ENCODE measurements at places on chromosomes 7 and 10. TPM values are rescaled to one million over a fixed set of nuclear protein-coding genes. Genes with fewer than 3 reads are reported as not detected.

GRCh38 chr7:100367676-100368613, 5.3 kb upstream of the PILRA start:
- no peaks in the 10 kb centered on the region for H3K4me1 ChIP-seq
- no peak overlapping the region for H3K4me3 ChIP-seq
- H3K36me3 ChIP-seq, result no peaks in the 10 kb centered on the region

DNA sequence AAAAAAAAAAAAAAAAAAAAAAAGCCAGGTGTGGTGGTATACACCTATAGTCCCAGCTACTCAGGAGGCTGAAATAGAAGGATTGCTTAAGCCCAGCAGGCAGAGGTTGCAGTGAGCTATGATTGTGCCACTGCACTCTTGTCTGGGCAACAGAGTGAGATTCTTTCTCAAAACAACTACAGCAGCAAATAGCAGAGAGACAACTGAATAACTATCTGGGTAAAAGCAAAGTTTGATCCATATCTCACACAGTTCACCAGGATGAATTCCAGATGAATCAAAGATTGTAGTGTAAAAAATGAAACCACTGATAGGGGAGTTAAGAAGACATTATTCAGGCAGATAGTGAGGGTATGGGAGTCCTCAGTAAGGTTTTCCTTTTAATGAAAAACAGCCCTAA, 11.4 kb upstream of the NUB1 start:
- H3K4me1 ChIP-seq, result no peaks in the 10 kb centered on the region
- no peak for DNase-seq
- no peak overlapping the region for H3K4me3 ChIP-seq

DNA sequence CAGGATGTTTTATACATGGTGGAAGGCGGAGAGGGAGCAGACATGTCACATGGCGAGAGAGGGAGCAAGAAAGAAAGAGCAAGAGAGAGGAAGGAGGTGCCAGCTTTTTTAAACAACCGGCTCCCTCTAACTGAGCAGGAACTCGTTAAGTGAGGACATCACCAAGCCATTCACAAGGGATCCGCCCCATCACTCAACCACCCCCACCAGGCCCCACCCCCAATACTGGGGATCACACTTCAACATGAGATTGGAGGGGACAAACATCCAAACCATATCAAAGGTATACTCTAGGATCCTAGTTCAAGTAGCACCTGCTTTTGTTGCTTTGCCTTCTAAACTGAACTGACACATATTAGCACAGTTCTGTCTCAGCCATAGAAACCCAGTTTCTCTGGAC, 141.9 kb upstream of the KLF14 start:
- peaks cover 17% of the 10 kb centered on the region for H3K36me3 ChIP-seq
- no peak overlapping the region for H3K4me3 ChIP-seq
- peaks cover 20% of the 10 kb centered on the region for H3K4me1 ChIP-seq
- no peak overlapping the region for H3K27ac ChIP-seq
- no peaks in the 10 kb centered on the region for H3K27me3 ChIP-seq
- DNase-seq, result no peak

DNA sequence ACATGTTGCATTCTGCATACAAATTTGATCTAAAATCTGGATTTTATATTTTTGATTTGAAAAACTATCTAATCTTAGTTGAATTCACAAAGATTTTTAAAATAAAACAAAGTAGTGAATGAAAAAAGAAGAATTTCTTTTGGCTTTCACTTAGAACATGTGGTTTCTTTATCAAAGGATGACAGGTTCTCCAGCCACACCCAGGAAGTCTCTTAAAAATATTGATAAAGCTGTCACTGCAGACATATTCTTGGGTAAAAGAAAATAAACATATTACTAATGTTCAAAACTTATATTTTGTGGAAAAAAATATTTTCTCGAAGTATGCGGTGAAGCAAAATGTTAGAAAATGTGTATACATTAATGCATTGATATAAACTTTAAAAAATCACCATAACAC, 44.3 kb downstream of the ARL4A start:
- DNase-seq, result no peak
- H3K27ac ChIP-seq, result no peak overlapping the region
- no peaks in the 10 kb centered on the region for H3K27me3 ChIP-seq
- H3K4me1 ChIP-seq, result no peaks in the 10 kb centered on the region

GRCh38 chr10:46296641-46297141, 9.9 kb downstream of the ANTXRL start:
- H3K36me3 ChIP-seq, result no peaks in the 10 kb centered on the region
- DNase-seq, result peak; percentile 5
- H3K27me3 ChIP-seq, result no peaks in the 10 kb centered on the region
- no peak overlapping the region for H3K4me3 ChIP-seq

DNA sequence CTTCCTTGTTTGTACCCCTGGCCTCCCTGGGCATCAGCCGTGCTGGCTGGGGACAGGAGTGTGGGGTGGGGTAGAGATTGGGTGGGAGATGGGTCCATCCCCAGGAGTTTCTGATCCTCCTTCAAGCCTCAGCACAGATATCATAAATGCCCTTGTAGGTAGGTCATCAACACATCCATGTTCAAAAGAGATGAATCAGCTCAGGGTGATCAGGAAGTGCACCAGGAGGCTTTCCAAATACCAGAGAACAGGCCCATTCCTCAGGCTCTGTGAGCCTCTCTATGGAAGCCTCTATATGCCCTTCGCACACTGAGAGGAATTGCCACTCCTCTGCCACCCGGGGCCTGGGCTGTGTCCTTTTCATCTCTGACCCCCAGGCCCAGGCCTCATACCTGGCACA, 31.9 kb upstream of the ADCYAP1R1 start:
- no peak overlapping the region for H3K4me3 ChIP-seq
- no peaks in the 10 kb centered on the region for H3K36me3 ChIP-seq
- no peaks in the 10 kb centered on the region for H3K27me3 ChIP-seq
- H3K27ac ChIP-seq, result no peak overlapping the region
- DNase-seq, result no peak

GRCh38 chr7:80372415-80372814, 139.4 kb downstream of the GNAT3 start:
- no peaks in the 10 kb centered on the region for H3K4me1 ChIP-seq
- no peaks in the 10 kb centered on the region for H3K36me3 ChIP-seq
- DNase-seq, result no peak
- no peak overlapping the region for H3K27ac ChIP-seq
- H3K27me3 ChIP-seq, result no peaks in the 10 kb centered on the region

- no peaks in the 10 kb centered on the region for H3K4me1 ChIP-seq
- H3K27me3 ChIP-seq, result no peaks in the 10 kb centered on the region
- no peak for DNase-seq
- H3K36me3 ChIP-seq, result no peaks in the 10 kb centered on the region
- no peak overlapping the region for H3K4me3 ChIP-seq
- H3K27ac ChIP-seq, result no peak overlapping the region
These were observed 508.0 kb upstream of the MGMT start for GRCh38 chr10:128958834-128959690.

DNA sequence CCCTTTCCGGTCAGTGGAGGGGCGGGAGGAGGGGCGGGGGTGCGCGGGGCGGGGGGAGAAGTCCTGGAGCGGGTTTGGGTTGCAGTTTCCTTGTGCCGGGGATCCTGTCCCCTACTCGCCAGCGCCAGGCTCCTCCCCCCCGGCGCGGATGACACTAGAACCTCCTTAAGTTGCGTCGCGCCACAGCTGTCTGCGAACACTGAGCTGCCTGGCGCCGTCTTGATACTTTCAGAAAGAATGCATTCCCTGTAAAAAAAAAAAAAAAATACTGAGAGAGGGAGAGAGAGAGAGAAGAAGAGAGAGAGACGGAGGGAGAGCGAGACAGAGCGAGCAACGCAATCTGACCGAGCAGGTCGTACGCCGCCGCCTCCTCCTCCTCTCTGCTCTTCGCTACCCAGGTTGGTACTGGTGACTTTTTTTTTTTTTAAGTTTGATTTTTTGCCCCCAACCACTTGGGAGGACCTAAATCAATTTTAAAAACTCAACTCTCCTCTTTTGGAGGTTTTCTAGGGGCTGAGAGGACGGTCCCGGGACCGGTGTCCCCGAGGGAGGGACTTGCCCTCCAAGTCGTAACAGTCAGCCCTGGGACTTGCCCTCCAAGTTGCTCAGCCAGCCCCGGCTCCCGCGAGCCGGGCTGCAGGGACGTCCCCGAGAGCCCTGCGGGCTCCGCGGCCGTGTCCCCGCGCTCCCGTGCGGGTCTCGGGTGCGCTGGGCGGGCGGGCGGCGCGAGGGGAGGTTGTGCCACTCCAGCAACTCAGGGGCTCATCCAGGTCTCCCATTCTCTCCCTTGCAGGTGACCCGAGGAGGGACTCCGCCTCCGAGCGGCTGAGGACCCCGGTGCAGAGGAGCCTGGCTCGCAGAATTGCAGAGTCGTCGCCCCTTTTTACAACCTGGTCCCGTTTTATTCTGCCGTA, at the start of gene GATA3:
Gene GATA3, plus strand, starts transcription at position 195 of the 914 bp plus-strand sequence. CDS start 968 bp downstream, outside the sequence.
- no peaks in the 10 kb centered on the region for H3K36me3 ChIP-seq
- peak; percentile 57 for DNase-seq
- peaks cover 100% of the 10 kb centered on the region for H3K27me3 ChIP-seq
- H3K27ac ChIP-seq, result peak within 1 kb of the TSS; percentile 41

DNA sequence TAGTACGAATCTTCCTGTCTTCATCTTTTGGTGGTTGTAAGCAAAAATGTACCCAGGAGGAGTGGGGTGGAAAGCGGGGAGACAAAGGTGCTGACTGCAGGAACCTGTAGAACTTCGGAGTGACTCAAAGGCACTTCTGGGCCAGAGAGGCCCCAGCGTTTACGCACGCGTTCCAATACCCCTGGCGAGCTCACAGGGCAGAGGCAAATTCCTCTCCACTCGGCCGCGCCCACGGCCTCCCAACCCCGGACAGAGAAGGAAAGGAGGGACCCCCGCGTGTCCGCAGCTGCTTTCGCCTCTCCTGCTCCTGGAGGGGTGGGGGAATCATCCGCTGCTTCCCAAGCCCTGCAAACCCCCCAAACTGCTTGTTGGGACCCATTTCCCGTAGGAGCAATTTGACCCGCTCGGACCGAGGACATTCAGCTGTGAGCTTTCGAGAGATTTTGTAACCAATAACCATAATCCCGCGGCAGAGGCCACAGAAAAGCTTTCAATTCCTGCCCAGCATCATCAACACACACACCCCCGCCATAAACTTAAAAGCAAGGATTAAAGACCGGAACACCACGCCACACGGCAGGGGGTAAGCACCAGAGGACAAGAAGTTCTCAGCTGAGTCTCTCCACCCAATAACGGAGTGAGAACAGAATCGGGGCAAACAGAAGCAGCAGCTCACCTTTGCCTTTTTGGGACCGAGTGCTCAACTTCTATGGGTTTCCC, 2.3 kb downstream of the IGF2BP3 start:
- peak; percentile 8 for DNase-seq
- peaks cover 100% of the 10 kb centered on the region for H3K27me3 ChIP-seq
- peaks cover 43% of the 10 kb centered on the region for H3K4me1 ChIP-seq
- H3K4me3 ChIP-seq, result peak overlapping the region; percentile 44

DNA sequence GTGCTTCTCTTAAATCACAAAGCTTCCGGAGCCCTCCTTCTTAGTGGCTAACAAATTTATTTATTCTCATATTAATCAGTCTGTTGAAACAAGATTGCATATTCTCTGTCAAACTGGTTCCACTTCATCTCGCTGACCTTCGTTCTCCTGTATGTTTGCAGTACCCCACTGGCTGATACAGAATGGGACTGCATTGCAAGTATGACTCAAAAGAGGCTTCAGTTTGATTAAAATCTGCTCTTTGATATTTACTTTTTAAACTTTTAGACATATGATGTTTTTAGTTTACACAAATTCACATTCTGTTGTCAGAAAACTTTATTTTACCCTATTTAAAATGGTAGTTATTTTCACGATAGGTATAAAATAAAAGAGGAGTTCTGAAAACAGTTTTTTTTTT, 14.3 kb upstream of the ARHGAP12 start:
- H3K27me3 ChIP-seq, result no peaks in the 10 kb centered on the region
- H3K36me3 ChIP-seq, result no peaks in the 10 kb centered on the region
- H3K4me1 ChIP-seq, result peaks cover 8% of the 10 kb centered on the region
- DNase-seq, result no peak
- H3K27ac ChIP-seq, result no peak overlapping the region
- no peak overlapping the region for H3K4me3 ChIP-seq

DNA sequence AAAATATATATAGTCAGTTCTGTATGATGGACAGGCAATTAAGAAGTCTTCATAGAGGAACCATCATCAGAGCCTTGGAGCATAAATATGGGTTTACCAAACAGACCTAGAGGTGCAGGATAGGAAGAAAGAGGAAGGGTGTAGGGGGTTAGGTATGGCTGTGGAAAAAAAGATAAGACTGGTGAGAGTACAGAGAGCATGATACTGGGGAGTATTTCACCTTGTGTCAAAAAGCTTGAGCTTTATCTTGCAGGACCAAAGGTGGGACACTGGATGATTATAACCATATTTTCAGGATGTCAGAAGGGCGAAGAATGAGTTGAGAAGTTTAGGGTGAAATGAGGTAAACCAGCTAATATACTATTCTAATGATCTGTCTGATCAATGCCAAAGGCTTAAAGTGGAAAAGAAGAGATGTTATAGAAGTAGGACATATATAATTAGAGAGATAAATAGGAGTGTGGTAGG, 54.6 kb downstream of the MRPL32 start:
- H3K4me1 ChIP-seq, result no peaks in the 10 kb centered on the region
- H3K27me3 ChIP-seq, result no peaks in the 10 kb centered on the region
- H3K36me3 ChIP-seq, result no peaks in the 10 kb centered on the region
- H3K27ac ChIP-seq, result no peak overlapping the region

DNA sequence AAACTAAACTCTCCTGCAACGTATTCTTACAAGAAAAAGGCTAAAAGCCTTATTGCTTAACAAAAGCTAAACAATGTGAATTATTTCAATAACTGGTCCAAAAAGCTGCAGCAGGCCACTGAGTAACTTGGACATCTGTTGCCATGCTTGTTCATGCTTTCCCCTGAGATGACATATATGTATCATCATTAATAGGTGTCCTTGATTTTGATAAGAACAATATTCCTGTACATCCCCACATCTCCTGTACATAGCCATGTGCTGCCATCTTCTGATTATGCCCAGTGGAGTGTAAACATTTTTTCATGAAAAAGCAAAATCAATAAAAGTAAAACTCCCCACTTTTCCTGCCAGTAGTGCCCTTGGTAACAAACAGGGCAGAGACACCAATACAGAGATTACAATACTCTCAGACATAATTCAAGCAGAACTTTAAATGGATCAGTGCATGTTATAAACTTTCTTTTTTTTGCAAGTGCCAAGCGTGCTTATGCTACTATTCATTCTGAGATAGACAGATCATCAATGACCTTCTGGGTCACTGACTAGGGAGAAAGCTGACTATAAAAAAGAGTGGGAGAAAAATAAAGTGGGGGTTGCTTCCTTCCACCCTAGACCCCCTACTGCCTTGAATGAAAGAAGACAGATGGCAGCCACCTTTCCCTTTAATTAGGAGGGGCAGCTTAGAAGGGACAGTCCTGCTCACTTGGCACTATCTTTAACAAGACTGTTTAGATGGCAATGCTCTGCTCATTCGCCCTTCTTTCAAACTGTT, 205.5 kb upstream of the KLF14 start:
- H3K4me3 ChIP-seq, result no peak overlapping the region
- H3K27ac ChIP-seq, result peak overlapping the region; percentile 56
- H3K4me1 ChIP-seq, result peaks cover 17% of the 10 kb centered on the region
- DNase-seq, result no peak

GRCh38 chr7:85343484-85343883, 156.6 kb upstream of the SEMA3D start:
- no peak overlapping the region for H3K27ac ChIP-seq
- H3K4me3 ChIP-seq, result no peak overlapping the region
- H3K4me1 ChIP-seq, result no peaks in the 10 kb centered on the region
- no peaks in the 10 kb centered on the region for H3K36me3 ChIP-seq

Gene TPST1
- 12.5 TPM for total RNA-seq

Gene MYH16
- not detected for total RNA-seq

Gene STARD3NL
- 36.5 TPM for total RNA-seq

Gene CNPY1
- not detected for total RNA-seq

Gene ZNF138
- total RNA-seq, result 9.7 TPM

Gene HDAC9
- 6.0 TPM for total RNA-seq

Measured in transverse colon (tissue), 4 donors.